HFFc6 (cell line): ENCODE measurements at places on chromosomes 7 and 10.

GRCh38 chr10:127276794-127277462 is 80.5 kb upstream of the INSYN2A start:
- DNase-seq: no peak

DNA sequence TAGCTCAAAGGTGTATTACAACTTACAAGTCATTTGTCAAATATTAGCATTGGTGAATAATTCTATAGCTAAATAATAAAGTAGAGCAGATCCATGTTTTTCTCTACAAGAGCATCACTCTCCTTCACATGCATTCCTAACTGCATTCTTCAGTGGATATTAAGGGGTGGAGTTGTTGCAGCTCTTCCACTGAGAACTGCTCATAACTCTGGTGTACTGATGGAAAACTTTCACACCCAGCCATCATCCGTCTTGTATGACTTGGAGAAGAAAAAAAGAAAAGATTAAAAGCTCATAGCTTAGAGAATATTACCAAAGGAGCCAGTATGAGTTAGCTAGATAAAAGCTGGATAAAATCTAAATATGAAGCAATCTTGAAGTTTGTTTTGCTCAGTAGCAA is 10.2 kb upstream of the FAM13C start:
- no peak for DNase-seq

DNA sequence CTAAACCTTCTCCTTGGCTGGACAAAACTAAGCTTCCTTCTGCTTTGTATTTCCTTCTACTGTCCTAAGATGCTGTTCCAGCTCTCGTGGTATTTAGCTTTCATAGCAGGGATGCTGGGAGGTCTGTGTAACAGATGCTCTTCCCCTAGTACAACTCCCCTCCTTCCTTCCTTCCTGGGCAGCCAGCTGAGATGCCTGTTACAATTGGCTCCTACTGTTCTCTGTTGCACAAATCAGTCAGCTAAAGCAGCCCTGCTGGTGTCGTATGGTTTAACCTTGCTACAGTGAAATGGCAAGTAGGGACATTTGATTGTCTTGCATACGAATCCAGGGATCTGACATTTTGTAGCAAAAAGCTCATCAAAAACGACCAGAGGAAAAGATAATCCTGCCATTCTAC is 143.8 kb downstream of the ARHGAP21 start:
- no peak for DNase-seq

- DNase-seq: no peak
Measured at GRCh38 chr7:5679813-5680473, 101.5 kb downstream of the RNF216 start.

DNA sequence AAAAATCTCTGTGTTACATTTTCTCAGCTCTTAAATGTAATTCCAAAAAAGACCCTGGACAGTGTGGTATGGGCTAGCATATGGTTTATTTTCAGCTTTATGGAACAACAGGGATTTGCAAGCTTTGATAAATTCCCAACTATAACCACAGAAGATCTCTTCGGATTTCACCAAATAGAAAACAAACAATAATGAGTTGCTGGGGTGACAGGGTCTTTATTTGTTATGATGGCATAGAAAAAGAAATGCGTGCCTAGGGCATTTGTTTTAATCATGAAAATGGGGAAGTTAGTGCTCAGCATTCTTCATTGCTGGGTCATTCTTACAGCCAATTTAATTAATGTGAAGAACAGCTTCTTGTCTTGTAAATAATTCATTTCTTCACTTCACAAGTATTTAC is 139.0 kb downstream of the LRRN3 start:
- DNase-seq: peak; percentile 59

DNA sequence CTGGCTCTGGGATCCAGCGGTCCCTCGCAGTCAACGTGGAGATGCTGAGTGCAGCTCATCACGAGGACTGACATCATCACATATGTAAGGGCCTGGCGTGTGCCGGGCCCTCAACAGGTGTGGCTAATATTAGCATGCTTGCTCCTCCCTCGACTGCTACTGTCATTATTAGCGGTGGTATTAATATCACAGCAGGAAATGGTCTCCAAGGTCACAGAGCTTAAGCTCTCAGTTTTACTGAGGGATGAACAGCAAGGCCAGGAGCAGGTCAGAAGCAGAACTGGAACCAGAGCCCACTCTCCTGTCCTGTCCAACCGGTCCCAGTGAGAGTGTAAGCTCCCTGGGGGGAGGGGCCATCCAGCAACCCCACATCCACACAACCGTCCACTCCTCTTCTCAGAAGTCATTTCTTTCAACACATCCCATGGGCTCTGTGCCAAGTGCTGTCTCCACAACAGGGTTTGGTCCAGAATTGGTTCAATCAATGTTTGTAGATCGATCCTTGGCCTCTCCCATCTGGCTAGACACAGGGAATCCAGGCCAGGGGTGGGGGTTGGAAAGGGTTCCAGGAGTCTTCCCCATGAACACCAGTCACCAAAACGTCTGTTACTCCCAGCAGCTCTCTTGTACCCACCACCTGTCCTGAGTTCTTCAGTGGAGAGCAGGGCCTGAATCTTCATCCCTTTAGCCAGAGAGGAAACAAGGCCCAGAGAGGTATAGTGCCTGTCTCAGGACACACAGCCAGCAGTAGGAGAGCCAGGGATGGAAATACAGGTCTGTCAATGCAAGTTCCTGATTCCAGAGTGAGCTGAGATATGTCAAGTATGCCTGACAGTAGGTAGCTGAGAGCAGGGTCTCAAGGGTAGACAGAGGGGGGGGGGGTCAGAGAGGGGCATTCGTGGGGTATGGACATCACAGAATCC is 45.3 kb upstream of the ZMIZ1 start:
- DNase-seq: no peak

DNA sequence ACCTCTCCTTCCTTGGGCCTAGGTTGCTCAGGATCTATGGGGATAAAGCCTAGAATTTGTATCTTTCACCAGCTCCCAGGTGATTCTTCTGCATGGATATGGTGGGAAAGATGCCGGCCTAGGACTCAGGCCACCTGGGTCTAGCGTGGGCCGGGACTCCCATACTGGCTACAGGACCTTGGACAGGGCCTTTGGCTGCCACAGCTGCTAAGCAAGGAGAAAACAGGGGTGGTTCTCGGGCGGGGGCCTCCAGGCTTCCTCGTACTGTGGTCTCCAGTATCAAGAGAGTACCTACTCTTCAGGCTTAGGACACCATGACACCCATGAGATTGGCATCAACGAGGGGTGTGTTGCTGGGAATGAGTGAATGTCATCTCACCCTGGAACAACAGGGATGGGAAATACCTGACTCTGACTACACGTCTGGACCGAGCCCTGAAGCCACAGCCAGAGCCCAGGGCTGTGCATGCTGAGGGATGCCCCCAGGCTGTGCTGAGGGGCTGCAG is 120.3 kb upstream of the ADAM12 start:
- no peak for DNase-seq

GRCh38 chr7:132140341-132140740 is 435.9 kb downstream of the PLXNA4 start:
- DNase-seq: no peak

- no peak for DNase-seq
Measured at GRCh38 chr10:510415-510881, 179.0 kb downstream of the DIP2C start.

- DNase-seq: no peak
Measured at GRCh38 chr10:47415520-47416304, 31.6 kb upstream of the ZNF488 start.

- DNase-seq: no peak
Measured at GRCh38 chr7:94055963-94056362, 51.8 kb upstream of the BET1 start.

GRCh38 chr10:16853201-16853600 is 36.0 kb upstream of the RSU1 start:
- DNase-seq: peak; percentile 59
